Endothelial cell (in vitro differentiated cells): ENCODE measurements at places on chromosomes 13 and 19. TPM values are rescaled to one million over a fixed set of nuclear protein-coding genes. Genes with fewer than 3 reads are reported as not detected.

Gene OR4F17
- not detected for total RNA-seq

Gene ATP4B
- total RNA-seq = not detected

Gene SLC17A7
- 0.92 TPM for total RNA-seq

Gene ZNF600
- 6.6 TPM for total RNA-seq

Gene SEMA6B
- 43.7 TPM for total RNA-seq

Gene PCDH8
- total RNA-seq = 0.15 TPM

Gene ITGBL1
- total RNA-seq = not detected

Gene FSTL3
- 6.5 TPM for total RNA-seq

Gene SLITRK6
- 53.1 TPM for total RNA-seq

Gene TEX29
- total RNA-seq = 0.54 TPM

Gene FREM2
- total RNA-seq = 4.6 TPM

Gene ELAVL3
- total RNA-seq = 0.54 TPM

Gene KLK15
- not detected for total RNA-seq

Gene CAMSAP3
- 9.3 TPM for total RNA-seq

Gene LAIR2
- total RNA-seq = not detected

Gene SLAIN1
- total RNA-seq = 7.4 TPM

Gene RPS28
- 1,732 TPM for total RNA-seq

Gene CDK8
- 18.1 TPM for total RNA-seq

Gene METTL21C
- total RNA-seq = not detected

Gene ZNF471
- 2.6 TPM for total RNA-seq

Gene COX6B1
- total RNA-seq = 428 TPM

Gene ZNF560
- total RNA-seq = not detected

Gene SAMD4B
- 127 TPM for total RNA-seq

Gene DCUN1D2
- 23.9 TPM for total RNA-seq
